ENCODE measurements at places on chromosomes 11 and 22. TPM values are rescaled to one million over a fixed set of nuclear protein-coding genes. Genes with fewer than 3 reads are reported as not detected.

DNA sequence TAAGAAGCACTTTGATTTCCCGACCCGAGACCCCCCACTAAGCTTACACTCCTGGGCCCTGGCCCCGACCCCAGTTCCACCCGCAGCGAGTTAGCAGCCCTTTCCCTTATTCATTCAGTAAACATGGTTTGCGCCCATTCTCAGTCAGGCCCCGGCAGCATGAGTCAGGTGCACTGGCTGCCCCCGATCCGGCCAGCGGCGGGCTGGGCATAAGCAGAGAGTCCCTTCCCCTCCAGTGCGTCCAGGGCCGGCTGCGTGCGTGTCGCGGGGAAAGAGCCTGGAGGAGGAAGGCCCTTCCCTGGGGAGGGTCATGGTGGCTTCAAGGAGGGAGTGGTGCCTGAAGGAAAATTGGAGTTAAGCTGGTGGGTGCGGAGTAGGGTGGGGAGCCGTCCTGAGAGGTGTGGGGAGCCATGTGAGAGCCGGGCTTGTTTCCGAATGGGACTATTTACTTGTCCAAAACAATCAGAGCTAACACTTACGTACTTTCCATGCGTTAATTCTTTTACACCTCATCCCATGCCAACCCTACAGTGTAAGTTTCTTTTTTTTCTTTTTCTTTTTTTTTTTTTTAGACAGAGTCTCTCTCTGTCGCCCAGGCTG is 657 bp downstream of the IGHMBP2 start:
- DNase-seq, result peak; percentile 6

DNA sequence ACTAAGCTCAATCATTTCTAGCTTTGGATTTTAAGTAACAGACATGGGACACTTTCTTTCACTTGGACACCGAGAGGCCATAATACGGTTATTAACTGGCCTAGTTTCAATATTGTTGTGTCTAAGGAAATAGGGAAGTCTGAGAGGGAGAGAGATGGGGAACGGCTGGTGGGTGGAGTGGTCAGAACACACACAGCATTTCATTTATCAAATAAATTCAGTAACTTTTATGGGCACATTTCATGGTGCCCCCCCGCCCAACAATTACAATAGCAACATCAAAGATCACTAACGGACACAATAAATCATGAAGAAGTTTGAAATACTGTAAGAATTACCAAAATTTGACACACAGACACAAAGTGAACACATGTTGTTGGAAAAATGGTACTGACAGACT is 10.7 kb downstream of the PRPF19 start:
- no peak for DNase-seq

DNA sequence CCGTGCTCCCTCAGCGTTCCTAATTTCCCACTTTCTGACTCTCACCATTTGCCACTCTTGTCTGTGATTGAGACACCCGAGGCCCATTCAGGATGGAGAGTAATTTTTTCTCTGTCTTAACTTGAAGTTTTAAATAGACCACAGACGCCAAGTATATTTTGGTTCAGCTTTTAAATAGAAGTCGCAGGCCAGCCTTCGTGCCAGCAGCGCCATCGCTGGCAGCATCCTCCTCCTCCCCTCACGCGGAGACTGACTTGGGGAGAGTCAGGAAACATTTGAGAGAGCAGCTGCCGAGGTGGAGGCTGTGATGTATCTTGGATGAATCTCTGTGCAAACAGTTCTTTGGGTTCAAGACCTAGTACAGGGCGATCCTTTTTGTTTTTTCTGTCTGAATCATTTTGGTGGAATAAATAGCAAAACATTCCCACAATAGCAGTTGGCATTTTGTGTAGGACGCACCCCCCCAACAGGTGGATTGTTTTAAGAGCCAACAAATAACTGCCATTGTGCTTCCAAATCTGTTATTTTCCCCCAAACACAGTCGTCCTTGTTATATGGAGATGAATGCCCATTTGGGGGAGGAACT is 889 bp upstream of the DMC1 start:
- DNase-seq, result peak; percentile 29

PKDREJ gene
- not detected for total RNA-seq

GRCh38 chr11:84681456-84681855 is 945.7 kb downstream of the DLG2 start:
- DNase-seq, result no peak

RIBC2 gene
- total RNA-seq, result 0.30 TPM

- no peak for DNase-seq
Observed at GRCh38 chr11:85755285-85755684, 55.7 kb downstream of the SYTL2 start.

GRCh38 chr11:64870176-64870892 is 8.1 kb downstream of the EHD1 start:
- peak; percentile 45 for DNase-seq

- DNase-seq, result no peak
Observed at GRCh38 chr22:19714312-19715187, at the start of gene SEPTIN5. Gene SEPTIN5 (plus strand): TSS chr22:19714503. CDS start chr22:19714589, 86 bp downstream.

- DNase-seq, result no peak
Observed at GRCh38 chr11:68455485-68455884, 5.1 kb upstream of the PPP6R3 start.

DNA sequence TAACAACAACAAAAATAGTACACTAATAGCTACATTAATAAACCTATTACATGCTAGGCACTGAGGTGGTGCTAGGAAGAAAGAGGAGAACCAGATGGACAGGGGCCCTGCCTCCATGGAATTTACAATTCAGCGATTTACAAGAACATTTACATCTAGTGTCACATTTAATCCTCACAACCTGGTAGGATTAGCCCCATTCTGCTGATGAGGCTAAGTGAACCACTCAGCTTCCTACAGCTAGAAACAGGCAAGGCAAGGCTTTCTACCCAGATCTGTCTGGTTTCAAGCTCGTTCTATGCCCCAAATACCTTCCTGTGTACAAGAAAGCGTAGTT is 368.4 kb downstream of the BUD13 start:
- no peak for DNase-seq

DNA sequence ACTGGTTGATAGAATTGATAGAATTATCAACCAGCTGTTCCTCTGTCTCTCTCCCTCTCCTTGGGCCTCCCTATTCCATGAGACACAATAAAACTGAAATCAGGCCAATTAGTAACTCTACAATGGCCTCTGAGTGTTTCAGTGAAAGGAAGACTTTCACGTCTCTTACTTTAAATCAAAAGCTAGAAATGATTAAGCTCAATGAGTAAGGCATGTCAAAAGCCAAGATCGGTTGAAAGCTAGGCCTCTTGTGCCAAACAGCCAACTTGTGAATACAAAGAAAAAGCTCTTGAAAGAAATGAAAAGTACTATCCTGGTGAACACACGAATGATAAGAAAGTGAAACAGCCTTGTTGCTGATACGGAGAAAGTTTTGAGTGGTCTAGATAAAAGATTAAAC is 16.6 kb downstream of the PIH1D2 start:
- DNase-seq, result peak; percentile 76

SSTR3 gene
- total RNA-seq, result not detected

RRP8 gene
- total RNA-seq, result 22.6 TPM

KRTAP5-2 gene
- total RNA-seq, result not detected

- no peak for DNase-seq
Observed at GRCh38 chr11:75352588-75353206, 1.2 kb upstream of the ARRB1 start.

GRCh38 chr11:31387379-31387778 is 17.7 kb downstream of the DNAJC24 start:
- peak; percentile 39 for DNase-seq

DNA sequence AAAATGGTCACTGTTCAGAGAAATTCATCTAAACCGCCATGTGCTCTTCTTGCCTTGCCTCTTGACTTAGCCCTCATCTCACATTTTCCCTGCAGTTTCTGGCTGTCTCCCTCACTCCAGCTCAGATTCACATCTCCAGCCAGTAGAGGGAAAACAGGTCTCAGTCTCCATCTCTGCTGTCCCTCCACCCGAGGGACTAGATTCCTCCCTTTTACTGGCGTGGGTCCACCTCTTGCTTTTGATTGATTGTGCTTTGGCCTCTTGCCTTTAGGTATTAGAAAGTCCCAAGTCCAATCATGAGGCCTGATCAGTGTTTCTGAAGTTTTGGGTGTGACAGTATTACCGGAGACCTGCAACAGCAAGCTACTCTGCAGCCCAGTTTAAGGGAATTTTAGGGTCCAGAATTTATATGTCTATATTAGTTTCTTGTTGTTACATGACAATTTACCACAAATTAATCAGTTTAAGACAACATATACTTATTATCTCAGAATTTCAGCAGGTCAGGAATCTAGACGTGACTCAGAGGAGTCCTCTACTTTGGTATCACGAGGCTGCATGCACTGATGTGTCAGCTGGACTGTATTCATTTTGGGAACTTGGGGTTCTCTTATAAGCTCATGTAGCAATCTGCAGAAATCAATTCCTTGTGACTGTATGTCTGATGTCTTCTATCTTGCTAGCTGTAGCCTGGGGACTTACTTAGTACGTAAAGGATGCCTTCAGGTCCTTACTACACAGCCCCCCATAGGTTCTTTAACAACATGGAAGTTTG is 805.2 kb upstream of the CCDC90B start:
- no peak for DNase-seq

- DNase-seq, result peak; percentile 24
Observed at GRCh38 chr11:34915136-34916014, 804 bp downstream of the APIP start.

MIAT gene
- 0.50 TPM for total RNA-seq

Data from renal cortical epithelial cell (primary cell).